CD4-positive, alpha-beta T cell treated with Interleukin-15 for 4 hours (primary cell): ENCODE measurements at places on chromosomes 6 and 20.

- DNase-seq = no peak
Measured at GRCh38 chr6:85580118-85580877, 13.4 kb downstream of the SNX14 start.

GRCh38 chr6:163738725-163739407 is 324.3 kb downstream of the QKI start:
- DNase-seq = no peak

- no peak for DNase-seq
Measured at GRCh38 chr20:25287631-25288290, 39.9 kb downstream of the PYGB start.

GRCh38 chr6:169029861-169030260 is 223.8 kb downstream of the THBS2 start:
- DNase-seq = no peak

- DNase-seq = no peak
Measured at GRCh38 chr20:33337119-33337518, 54.1 kb downstream of the BPIFB1 start.

GRCh38 chr20:62513991-62514390 is 38.2 kb upstream of the GATA5 start:
- no peak for DNase-seq

DNA sequence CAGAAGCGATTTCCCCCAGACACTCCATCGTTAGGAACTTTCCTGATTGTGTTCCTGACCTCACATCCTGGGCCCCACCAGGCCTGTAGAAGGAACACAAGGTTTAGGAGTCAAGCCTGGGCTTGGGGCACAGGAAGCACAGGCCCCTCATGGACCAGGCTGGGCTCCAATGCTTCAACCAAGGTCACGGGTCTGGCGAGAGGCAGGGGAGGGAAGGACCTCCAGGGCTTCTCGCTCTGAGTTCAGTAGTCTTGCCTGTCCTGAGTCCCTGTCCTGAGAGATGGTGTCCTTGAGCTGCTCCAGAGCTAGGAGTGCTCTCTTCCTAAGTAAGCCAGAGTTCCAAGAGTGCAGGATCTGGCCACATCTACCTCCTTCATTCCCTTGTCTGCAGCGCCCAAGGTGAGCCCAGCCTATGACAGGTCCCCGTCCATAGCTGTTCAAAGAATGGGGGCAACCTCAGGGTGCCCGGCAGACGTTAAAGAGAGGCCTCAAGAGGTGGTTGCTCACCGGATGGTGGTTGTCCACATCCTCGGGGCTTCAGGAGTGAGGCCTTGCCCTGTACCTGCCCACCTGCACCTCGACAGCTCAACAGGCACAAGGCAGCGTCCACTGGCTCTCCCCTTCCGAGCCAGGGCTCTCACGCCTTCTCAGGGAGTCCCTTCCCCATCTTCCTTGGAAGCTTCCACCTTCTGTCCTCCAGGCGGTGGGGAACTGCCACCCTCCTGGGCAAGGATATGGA is 1.6 kb upstream of the TUBB1 start:
- DNase-seq = no peak

- no peak for DNase-seq
Measured at GRCh38 chr6:14817074-14817473, 428.8 kb upstream of the JARID2 start.

DNA sequence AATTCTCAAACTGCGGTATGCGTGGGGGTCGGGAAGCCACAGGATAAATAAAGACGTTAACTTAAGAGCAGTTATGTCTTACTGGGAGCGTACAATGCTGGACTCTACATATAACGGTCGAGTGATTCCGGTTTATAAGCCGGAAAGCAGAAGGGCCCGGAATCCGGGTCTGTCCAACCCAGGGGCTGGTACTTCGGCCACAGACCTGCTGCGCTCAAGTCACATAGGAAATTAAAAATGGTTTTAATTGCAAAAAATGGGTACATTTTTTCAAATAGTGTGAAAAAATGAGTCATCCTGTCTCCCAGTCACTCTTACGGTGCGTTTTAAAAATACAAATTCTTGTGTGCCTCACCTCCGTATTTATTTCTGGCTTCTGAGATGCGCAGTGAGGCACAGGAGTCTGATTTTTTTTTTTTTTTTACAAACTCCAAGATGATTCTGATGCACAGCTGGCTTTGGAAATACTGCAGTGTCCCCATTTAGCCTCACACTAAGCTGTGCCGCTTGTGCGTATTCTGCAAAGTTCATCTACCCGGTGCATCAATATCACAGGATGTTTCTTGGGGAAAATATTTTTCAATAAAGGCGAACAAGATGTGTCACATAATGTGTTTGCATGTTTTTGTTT is 1.0 kb downstream of the PCIF1 start:
- peak; percentile 34 for DNase-seq

GRCh38 chr6:71675386-71675785 is 211.0 kb upstream of the RIMS1 start:
- no peak for DNase-seq

- no peak for DNase-seq
Measured at GRCh38 chr6:73308712-73309534, 45.2 kb downstream of the DPPA5 start.

GRCh38 chr6:439641-440167 is 48.2 kb downstream of the IRF4 start:
- DNase-seq = no peak

GRCh38 chr20:23409800-23410199 is 11.5 kb downstream of the NAPB start:
- DNase-seq = no peak

- no peak for DNase-seq
Measured at GRCh38 chr20:36544134-36545018, 3.1 kb downstream of the MYL9 start.

- DNase-seq = no peak
Measured at GRCh38 chr6:118704915-118705314, 53.5 kb upstream of the CEP85L start.

GRCh38 chr20:34675561-34675960 is 1.3 kb downstream of the PIGU start:
- DNase-seq = no peak

GRCh38 chr20:32455171-32455900 is 97.2 kb downstream of the ASXL1 start:
- no peak for DNase-seq

- DNase-seq = no peak
Measured at GRCh38 chr20:64053841-64054661, 4.6 kb upstream of the SOX18 start.

DNA sequence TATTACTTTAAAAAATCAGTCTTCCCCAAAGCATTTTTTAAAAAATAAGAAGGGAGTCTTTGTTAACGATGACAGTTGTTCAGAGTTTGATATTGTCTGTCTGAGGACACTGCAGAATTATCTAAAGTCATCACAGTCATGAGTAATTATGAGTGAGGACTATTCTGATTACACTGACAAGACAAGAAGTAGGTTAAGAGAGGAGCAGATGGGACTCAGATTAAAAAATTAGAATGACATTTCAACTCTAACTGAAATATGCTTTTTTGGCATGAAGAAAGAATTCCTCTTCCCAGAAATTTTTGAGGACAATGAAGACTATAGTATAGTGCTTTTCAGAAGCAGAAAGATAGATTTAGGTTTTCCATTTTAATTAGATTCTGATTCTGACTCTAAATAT is 456.5 kb downstream of the EPHA7 start:
- DNase-seq = no peak

- peak; percentile 78 for DNase-seq
Measured at GRCh38 chr6:170271771-170272314, 19.0 kb downstream of the DLL1 start.

DNA sequence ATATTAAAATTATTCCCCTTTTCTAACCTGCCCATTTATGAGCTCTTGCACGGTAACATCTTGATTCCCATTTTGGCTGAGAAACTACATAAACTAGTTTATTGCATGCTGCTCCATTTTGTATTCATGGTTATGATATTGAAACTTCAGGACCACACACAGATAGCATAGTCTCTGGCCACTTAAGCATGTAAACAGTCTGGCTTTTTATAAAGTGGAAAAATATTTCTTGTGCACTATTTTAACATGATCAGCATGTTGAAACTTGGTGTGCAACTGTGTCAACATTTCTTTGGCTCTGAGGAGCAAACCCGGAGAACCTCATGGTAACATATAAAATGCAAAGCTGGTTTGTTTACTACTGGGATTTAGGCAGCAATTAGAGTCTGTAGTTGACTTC is 70.7 kb downstream of the SLX4IP start:
- DNase-seq = no peak

DNA sequence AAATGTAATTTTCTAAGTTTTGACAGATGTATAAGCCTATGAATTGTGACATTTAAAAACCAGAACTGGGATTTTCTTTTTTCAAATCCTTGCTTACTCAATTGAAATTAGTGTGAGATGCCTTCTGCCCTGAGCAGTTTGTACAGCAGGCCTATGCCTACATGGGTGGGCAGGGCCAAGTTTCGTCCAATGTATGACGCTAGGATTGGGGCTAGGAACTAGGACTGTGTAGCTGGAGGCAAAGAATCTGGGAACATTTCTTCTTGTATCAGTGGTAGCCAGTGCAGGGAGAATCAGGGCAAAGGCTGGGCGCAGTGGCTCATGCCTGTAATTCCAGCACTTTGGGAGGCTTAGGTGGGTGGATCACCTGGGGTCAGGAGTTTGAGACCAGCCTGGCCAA is 3.9 kb upstream of the PTPRA start:
- DNase-seq = no peak

- no peak for DNase-seq
Measured at GRCh38 chr6:7701212-7701834, 24.6 kb upstream of the BMP6 start.

GRCh38 chr6:53809691-53810090 is 14.9 kb downstream of the LRRC1 start:
- no peak for DNase-seq

- DNase-seq = no peak
Measured at GRCh38 chr6:16716321-16716858, 44.9 kb downstream of the ATXN1 start.

- no peak for DNase-seq
Measured at GRCh38 chr6:103504501-103505154, 1355.1 kb downstream of the HACE1 start.

- DNase-seq = no peak
Measured at GRCh38 chr6:103042336-103042735, 1648.8 kb downstream of the GRIK2 start.

DNA sequence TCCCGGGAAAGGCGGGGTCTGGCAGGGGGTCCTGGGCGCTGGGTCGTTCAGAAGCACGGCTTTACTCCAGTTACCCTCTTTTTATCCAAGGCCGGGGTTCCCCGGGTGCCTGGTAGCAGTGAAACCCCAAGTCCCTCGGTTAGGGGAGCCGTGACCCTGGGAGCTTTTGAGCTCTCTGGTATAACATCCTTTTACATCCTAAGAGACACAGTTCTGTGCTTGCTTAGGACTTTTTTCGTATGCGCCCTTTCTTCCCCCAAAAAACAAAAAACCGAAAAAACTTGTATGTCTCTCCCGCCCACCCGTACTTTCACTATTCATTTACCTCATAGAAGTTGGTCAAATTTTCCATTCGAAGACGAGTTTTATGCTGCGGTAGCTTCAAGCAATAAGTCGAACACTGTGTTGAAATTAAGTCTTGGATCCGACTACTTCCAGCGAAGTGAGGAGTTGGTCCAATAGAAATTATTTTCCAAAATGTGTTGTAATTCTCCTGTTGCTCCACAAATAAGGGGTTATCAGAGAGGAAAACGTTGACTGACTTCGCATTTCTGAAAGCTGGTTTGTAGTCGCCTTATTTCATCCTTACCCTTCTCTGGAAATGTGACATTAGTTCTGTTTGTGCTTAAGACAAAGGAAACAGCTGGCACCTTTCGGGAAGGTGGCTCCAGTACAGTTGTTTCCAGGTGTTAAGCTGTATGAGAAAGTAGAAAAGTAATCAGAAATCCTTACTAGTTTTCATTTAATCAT is 816 bp upstream of the MAN1A1 start:
- DNase-seq = peak; percentile 41

DNA sequence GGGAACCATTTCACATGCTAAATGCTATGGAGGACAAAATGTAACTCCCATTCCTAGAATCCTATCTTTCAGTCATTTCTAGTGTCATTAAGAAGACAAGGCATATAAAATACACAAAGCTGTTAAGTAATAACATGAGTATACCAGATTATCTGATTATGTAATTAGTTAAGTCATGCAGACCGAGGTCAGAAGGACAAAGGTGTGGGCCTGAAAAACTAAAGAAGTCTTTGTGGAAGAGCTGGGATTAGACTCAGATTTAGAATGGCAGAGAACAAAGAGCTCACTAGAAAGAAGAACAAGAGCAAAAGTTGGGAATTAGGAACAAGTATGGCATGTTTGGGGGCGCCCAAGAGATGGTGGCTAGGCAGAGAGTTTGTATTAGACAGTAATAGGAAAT is 37.0 kb downstream of the EFHC1 start:
- no peak for DNase-seq

GRCh38 chr6:97110149-97110548 is 172.9 kb downstream of the MMS22L start:
- no peak for DNase-seq

DNA sequence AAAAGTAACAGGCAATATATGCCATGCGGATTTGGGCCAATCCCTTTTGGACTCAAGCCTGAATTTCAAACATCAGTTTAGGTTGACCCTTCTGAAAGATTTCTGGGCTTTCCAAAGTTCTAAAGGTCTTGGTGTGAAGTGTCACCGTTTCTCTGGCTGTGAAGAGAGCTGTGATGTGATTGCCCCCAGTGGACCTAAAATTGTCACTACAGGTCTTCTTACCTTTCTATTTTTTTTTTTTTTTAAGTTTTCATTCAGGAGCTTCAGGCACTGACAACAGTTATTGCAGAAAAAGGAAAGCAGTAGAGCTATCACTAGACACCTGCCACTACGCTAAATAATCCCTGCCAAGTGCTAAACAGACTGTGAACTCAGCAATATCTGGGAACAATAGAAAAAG is 75.7 kb upstream of the OPRM1 start:
- DNase-seq = no peak

- no peak for DNase-seq
Measured at GRCh38 chr6:4582506-4583417, 193.4 kb upstream of the CDYL start.

DNA sequence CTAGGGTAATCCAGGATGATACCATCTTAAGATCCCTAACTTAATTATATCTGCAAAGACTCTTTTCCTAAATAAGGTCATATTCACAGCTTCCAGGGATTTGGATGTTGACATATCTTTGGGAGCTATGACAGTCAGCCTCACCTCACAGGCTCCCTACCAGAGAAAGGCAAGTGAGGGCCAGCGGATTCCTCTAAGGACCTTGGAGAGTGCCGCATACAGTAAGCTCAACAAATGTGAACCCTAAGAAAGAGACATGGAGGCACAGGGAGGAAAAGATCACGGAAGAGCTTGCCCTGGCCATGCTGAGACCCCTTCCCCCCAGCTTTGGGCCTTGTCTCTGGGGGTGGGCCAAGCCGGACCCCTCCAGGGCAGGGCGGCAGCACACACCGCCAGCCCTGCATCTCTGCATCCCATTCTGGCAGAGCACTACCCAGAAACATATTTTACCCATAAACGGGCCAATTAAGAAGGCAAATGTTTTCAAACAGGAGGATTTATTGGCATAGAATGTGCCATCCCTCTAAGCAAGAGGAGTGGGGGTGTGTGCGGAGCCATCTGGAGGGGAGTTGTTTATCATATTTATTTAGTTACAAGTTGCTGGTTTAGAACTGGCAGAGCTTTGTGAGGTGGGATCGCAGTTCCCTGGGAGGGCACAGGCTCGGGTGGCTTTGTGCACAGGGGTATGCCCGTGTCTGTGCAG is 55.4 kb downstream of the CHMP4B start:
- DNase-seq = no peak
